Naive thymus-derived CD4-positive, alpha-beta T cell (primary cell): ENCODE measurements at places on chromosomes 1 and 21. TPM values are rescaled to one million over a fixed set of nuclear protein-coding genes. Genes with fewer than 3 reads are reported as not detected.

Gene SPRR2A
- not detected for total RNA-seq

Gene AMY1A
- total RNA-seq, result not detected

Gene ID3
- total RNA-seq, result 89.4 TPM

Gene CNR2
- 2.8 TPM for total RNA-seq

Gene CATSPERE
- total RNA-seq, result 1.7 TPM

Gene PIGP
- total RNA-seq, result 26.7 TPM

- no peak for DNase-seq
Observed at GRCh38 chr1:50522691-50523342, 99.6 kb upstream of the DMRTA2 start.

- DNase-seq, result no peak
Observed at GRCh38 chr1:29180497-29181412, 945 bp downstream of the SRSF4 start.

- DNase-seq, result no peak
Observed at GRCh38 chr21:15874615-15875014, 144.8 kb downstream of the USP25 start.

DNA sequence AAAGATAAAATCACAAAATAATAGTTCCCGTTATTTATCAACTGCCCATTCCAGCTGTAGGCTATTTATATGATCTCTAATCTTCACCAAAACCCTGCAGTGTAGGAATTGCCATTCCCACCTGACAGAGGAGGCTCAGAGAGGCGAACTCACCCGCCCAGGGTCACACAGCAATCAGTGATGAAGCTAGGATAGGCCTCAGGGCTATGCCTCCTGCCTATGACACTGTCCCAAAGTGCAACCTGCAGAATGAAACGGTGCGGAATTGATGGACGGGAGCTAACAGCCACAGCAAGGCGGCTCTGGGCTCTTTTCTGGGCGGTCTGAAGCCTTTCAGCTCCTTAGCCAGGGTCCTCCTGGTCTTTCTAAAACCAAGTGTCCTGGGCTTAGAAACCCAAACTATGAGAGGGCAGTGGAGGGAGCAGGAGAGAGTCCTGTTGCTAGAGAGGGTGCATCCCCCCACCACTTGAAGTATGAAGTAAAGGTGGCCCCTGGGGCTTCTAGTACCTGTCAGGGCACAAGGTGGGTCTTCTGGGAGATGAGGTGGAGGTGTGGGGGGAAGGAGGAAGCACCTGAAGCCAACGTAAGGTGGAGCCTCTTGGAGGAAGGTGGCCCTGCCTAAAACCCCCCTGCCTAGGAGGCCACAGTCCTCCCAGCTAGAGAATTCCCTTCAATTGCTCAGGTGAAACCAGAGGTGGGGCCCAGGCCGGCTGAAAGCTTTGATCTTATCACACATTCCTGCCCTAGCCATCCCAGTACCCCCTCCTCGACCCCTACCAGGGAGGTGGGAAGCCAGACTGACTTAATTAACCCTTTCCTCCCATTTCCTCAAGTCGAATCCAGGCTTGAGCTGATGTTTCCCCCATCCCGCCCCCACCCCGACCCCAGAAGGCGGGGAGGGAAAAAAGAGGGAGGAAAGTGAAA, 14.8 kb downstream of the HSPG2 start:
- no peak for DNase-seq
